ENCODE measurements at places on chromosomes 6 and 20.

DNA sequence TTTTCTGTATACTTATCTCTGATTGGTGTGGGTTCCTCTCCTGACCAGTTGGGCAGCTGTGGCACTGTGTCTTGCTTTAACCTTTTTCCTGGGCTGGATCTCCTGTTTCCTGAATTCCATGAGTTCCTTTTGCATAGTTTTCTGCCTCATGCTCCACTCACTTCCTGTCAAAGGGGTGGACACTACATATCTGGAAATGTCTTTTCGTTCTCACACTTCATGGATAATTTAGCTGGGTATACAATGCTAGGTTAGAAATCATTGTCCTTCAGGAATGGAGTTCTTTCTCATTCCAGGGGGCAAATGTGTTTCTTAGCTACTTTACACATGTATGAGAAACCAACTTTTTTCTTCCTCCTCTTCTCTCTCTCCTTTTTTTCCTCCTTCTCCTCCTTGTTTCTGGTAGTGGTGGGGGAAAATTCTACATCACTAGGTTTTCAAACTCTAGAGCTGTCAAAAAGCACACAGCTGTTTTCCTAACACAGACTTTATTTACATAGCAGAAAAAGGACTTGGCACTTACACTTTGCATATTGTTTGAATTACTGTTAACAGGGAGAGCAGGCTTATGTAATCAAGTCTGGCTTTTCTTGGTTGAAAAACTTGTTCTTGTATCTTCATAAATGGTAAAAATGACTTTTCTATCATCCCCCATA lies 9.0 kb upstream of the DDX27 start:
- DNase-seq = no peak

DNA sequence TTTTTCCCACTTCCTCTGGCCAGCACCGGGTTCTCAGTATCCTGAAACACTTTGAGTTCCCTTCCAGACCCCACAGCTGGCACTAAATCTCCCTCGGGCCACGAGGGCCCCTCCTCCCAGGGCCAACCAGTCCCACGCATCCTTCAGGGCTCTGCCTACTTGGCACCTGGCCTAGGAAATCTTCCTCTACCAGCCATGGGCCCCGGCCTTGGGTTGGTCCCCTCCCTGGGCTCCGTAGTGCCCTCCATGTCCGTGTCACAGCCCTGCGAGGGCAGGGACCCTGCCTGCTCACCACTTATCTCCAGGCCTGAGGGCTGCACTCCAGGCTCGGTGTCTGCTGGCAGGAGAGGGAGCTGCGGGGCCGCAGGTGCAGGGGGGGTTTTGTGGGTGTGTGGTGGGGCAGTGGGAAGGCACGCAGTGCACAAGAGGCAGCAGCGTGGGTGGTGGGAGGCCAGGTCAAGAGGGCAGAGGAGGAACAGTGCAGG lies 48.8 kb upstream of the CDH22 start:
- no peak for DNase-seq

- no peak for DNase-seq
Measured at GRCh38 chr6:126983779-126984178, 134.7 kb upstream of the RSPO3 start.

DNA sequence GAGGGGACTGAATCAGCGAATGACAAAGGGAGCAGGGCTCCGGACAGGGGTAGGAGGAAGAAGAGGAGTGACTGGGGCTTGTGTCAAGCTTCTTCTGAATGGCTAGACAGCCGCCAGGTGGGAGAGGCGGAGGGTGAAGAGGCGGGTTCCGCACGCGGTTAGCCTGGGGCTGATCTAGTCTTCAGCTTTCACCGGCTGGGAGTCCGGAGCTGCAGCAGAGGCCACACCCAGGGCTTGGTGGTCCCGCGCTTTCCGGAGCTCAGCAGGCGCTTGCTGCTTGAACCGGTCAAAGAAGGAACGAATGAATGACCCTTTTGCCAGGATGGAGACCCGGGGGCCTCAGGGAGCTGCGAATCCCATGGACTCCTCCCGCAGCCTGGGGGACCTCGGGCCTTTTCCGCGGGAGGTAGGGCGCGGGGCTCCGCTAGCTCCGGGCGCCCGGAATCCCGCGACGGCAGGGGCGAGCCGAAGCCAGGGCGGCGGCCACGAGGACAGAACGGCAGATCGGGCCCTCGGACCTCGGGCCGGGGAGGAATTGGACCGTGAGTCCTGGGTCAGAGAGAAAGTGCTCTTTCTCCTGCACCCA lies at the start of gene C6orf141:
Gene C6orf141 (plus strand): TSS at position 177 of the 586 bp plus-strand sequence. CDS start 125 bp downstream, at position 302.
- DNase-seq = no peak

GRCh38 chr6:43013843-43014433 lies at the start of the genes KLHDC3 and MEA1:
KLHDC3 (plus strand) TSS chr6:43014249; CDS start chr6:43017193, 2,944 bp downstream.
MEA1 (minus strand) TSS chr6:43013946; CDS start chr6:43013813, 133 bp downstream.
- peak; percentile 97 for DNase-seq

- peak; percentile 19 for DNase-seq
Measured at GRCh38 chr6:215335-216034, 76.8 kb upstream of the DUSP22 start.

GRCh38 chr20:51800060-51800871 lies 2.1 kb downstream of the SALL4 start:
- peak; percentile 43 for DNase-seq

DNA sequence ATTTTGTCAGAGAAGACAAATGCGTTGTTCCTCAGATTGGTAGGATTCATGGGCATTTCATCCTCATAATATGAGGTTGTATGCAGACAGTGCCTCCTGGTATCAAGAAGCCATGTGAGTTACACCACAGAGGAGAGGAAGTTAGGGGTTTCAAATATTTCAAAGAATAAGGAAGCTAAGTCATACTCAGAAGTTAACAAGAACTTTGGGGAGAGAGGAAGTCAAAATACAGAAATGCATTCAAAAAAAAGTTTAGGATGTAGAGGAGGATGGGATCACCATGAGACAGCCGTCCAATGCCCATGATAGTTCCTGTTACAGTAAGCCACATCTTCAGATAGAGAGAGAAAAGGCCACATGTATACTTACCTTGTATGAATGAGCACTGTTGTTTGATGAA lies 22.3 kb downstream of the HLA-DOB start:
- DNase-seq = no peak

DNA sequence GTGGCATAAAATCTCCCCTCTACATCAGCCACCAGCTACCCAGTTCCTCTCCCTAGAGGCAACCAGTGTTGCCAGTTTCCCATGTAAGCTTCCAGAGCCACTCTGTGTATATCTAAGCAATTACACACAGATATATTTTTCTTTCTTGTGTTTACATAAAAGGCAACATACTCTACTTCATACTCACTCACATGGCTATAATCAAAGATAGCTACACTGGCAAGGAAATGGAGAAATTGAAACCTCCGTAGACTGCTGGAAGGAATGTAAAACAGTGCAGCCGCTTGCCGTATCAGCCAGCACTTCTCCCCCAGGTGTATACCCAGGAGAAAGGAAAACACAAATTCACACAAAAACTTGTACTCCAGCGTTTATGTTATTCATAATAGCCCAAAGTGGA lies 38.5 kb upstream of the NELFCD start:
- no peak for DNase-seq

DNA sequence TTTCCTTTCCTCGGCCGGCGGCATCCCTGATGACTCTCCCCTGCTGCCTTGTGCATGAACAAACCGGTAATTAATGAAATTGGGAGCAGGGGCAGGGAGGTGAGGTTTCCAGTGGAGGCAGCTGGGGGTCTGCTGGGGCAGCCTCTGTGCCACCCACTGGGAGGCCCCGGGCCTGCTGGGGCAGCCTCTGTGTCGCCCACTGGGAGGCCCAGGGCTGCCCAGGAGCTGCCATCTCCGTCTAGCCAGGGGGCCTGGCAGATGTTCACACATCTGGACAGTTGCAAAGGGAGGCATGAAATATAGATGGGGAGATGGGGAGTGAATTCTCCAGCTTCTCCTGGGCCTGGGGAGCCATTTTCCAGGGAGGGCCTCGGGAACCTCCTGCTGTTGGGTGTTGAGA lies 33.8 kb downstream of the TOX2 start:
- no peak for DNase-seq

DNA sequence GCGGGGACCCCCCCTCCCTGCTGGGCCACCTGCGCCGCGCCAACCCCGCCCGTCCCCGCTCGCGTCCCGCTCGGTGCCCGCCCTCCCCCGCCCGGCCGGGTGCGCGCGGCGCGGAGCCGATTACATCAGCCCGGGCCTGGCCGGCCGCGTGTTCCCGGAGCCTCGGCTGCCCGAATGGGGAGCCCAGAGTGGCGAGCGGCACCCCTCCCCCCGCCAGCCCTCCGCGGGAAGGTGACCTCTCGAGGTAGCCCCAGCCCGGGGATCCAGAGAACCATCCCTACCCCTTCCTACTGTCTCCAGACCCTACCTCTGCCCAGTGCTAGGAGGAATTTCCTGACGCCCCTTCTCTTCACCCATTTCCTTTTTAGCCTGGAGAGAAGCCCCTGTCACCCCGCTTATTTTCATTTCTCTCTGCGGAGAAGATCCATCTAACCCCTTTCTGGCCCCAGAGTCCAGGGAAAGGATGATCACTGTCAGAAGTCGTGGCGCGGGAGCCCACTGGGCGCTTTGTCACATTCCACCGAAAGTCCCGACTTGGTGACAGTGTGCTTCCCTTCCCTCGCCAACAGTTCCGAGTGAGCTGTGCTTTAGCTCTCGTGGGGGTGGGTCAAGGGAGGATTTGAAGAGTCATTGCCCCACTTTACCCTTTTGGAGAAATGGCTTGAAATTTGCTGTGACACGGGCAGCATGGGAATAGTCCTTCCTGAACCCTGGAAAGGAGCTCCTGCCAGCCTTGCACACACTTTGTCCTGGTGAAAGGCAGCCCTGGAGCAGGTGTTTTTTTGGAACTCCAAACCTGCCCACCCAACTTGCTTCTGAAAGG lies 2.1 kb downstream of the VEGFA start:
- peak; percentile 18 for DNase-seq

- no peak for DNase-seq
Measured at GRCh38 chr6:151436802-151437201, 15.1 kb downstream of the RMND1 start.

- no peak for DNase-seq
Measured at GRCh38 chr6:36025260-36025931, 955 bp upstream of the SLC26A8 start.

DNA sequence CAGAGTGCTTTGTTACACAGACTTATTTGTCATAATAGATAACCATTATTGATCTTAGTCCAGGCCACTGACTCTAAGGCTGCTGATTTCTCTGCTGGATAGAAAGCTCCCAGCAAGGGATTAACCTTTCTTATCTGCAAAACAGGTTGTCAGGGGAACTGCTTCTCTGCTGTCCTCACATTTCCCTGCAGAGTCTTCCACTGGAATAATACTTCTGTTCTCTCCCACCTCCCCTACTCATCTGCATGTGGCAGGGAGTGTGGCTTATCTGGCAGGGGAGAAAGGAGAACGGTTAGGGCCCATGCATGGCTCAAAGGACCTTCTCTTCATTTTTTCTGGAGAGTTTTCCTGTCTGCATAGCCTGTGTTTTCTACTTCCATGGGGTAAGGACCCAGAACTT lies 86.2 kb downstream of the LAMP5 start:
- DNase-seq = no peak

DNA sequence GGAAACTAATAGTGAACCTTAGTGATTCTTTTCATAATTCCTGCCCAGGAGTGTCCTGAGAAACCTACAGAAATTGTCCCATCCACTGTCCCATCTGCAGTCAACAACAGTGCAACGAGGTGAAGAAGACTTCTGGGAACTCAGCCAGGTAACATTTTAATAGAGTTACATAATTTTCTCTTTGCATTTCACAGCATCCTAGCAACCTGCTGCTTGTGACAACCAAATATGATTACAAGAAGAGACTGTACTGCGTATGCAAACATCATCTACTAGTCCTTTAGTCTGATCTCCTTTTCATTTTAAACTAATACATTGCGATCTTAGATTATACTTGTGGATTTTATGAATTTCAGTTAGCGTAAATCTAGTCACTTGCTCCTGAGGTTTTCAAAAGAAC lies 951.6 kb downstream of the TFAP2A start:
- DNase-seq = no peak

GRCh38 chr20:23446505-23446904 lies 6.2 kb downstream of the CST11 start:
- DNase-seq = no peak

DNA sequence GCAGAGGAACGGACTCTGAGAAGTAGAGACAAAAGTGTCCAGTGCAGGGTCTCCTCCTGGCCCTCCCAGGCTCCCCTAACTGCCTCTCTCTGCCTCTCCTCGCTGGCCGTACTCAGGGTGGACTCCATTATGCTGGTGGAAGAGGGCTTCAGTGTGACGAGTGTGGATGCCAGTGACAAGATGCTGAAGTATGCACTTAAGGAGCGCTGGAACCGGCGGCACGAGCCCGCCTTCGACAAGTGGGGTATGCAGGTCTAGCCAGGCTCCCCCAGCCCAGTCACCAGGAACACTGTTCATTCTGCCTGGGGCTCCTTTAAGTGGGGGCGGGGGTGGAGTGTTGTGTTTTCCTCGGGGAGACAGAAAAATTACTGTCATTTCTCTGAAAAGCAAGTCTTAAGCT lies 1.5 kb downstream of the GNMT start:
- no peak for DNase-seq

GRCh38 chr6:122902326-122902725 lies 93.7 kb upstream of the CLVS2 start:
- no peak for DNase-seq

- DNase-seq = no peak
Measured at GRCh38 chr6:154615483-154616025, 105.1 kb upstream of the CNKSR3 start.

GRCh38 chr20:11844691-11845090 lies 73.0 kb upstream of the BTBD3 start:
- DNase-seq = no peak

DNA sequence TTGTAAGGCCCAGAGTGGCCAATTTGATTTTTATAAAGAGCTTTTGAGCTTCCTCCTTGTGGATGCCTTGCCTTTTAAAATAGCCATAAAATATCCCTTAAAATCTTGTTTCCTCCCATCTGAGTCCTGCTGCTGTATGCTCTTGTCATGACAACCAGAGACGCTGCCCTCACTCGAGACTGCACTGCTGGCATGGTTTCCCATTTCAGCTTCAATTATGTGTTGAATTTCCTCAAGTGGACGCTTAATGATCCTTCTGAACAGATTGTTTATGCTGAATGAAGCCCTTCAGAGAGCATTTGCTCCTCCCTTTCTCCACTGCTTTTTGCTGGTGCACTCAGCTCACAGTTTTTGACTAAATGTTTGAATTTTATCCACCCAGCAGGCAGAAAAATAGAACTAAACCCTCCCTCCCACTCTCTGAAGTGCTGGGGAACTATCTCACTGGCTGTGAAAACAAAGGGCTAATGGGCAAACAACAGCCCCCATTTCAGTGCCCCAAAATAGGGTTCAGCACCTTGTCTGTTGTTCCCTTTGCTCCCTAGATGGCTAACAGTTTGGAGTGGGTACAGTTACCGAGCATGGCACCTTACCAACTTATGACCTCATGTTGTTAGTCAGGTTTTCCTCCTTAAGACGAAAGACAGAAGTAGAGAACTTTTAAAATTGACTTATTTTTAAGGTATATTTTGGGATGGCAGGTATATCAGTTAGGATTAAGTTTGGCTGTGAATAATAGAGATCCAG lies 45.5 kb upstream of the RNF8 start:
- DNase-seq = no peak

DNA sequence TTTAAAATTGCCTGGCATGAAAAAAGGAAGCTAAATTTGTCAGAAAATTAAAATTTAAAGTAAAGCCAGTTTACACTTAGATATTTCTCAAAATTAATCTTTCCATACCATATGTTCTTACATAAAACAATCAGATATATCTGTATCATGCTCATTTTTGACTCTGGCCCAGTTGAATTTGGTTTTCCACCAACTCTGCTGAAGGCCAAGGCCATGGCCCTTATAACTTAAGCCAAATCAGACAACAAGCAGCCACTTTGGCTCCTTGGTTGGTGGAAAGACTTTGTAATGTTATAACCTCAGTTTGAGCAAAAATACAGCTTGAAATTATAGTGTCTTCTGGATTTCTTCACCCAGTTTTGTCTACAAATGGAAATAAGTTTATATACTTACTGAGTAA lies 97.3 kb downstream of the CENPW start:
- no peak for DNase-seq

Measured in activated CD4-positive, alpha-beta T cell treated with anti-CD3 and anti-CD28 coated beads, Interleukin-2, amount 50 U/mL, for 1 hour (primary cell).